ENCODE measurements at places on chromosomes 1 and 21.
A peak's percentile ranks its signal among the peaks of the same experiment; 100 is the strongest.

DNA sequence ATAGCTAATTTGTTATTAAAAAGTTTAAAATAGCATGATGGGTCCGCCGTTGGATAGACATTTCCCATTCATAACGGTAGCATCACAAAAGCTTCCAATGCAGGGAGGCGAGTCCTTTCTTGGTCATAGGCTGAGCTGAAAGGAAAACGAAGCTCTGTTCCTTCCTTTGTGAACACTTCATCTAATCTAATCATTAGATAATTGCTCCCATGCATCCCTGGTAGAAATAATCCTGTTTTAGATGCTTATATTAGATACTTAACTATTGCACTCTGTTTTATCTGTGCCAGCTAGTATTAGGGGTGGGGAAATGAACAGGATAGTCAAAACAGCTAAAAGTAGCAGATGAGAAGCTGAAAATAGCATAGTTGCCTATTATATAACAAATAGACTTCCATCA is 215.0 kb downstream of the SLC35F3 start:
- no peak for DNase-seq

DNA sequence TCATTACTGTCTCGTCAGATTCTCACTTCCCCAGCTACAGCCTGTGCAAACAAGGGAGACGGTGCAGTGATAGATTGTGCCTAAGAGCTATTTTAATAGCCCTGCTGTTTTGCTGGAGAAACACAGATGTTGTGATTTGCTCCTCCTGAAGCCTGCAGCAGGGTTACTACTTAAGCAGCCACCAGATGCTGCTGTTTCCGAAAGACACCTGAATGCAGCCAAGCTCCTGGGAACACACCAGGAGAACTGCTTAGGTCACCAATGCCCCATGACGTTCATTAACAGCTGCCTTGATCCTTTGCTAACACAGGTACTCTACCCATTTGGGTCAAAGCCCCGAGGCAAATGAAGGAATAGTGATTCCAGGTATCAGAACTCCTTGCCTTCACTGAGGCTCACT is 411.8 kb upstream of the DAB1 start:
- DNase-seq, result no peak

DNA sequence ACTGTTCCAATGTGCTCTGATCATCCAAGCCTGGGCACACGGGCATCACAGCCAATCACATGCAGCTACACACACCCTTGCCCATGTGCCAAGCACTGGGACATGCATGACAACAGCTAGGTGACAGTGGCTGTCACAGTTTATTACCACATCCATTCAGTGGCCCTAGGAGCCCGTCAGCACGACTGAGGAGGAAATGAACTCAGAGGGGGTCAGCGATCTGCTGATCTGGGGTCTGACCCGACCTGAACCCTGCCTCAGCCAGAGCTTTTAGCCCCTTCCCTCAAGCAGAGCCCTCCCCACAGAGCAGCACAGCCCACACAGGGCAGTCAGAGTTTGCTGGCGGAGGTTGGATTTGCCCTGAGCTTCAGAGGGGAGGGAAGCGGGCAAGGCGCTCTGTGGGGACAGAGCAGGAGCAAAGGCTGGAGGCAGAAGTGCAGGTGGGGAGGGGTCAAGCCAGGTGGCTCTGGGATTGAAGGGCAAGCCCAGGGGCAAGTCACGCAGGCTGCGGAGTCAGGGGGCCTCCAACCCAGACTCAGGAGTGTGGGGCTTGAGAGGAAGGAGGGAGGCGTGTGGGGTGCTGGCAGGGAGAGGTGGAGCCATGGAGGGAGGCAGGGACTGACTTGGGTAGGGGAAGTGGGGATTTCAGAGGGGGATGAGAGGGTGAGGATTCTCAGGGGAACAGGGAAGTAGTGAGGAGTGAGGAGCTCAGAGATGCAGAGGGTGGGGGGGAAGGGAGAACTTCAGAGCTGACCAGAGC is 10.4 kb downstream of the SH3BGRL3 start:
- no peak for DNase-seq

DNA sequence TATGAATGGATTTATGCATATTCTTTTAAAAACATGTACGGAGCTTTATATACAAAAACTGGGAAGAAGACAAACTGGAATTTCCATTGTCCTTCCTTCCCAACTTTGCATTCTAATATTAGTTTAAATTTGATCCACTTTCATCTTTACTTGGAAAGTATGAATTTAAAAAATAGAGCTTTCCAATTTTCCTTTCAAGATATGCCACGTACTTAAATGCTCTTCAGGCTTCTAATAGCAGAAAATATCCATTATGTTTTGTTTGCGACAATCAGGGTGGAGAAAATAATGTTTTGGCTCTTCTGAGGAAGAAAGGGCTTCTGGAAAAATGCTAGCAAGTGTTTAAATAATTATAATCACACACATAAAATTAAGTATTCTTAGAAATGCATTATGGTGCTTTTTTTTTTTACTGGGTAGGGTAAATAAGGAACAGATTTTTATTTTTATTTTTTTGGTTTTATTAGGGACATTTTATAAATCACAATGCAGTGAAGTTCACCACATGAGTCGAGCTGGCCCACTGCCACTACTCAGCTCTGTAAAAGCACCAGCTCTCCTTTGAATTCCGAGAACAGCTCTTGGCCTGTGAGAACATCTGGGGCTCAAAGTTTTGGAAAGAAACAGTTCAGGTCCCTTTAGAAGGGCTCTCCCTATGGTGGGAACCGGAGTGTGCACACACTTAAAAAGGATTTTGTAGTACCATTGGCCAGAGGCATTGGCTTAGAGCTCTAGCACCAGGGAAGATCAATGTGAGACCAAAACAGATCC is 287.4 kb upstream of the LYPLAL1 start:
- peak; percentile 20 for DNase-seq

GRCh38 chr1:214002060-214002459 is 14.3 kb downstream of the PROX1 start:
- no peak for DNase-seq

- DNase-seq, result no peak
These were observed 7.2 kb upstream of the MRPL39 start for GRCh38 chr21:25614441-25614840.

DNA sequence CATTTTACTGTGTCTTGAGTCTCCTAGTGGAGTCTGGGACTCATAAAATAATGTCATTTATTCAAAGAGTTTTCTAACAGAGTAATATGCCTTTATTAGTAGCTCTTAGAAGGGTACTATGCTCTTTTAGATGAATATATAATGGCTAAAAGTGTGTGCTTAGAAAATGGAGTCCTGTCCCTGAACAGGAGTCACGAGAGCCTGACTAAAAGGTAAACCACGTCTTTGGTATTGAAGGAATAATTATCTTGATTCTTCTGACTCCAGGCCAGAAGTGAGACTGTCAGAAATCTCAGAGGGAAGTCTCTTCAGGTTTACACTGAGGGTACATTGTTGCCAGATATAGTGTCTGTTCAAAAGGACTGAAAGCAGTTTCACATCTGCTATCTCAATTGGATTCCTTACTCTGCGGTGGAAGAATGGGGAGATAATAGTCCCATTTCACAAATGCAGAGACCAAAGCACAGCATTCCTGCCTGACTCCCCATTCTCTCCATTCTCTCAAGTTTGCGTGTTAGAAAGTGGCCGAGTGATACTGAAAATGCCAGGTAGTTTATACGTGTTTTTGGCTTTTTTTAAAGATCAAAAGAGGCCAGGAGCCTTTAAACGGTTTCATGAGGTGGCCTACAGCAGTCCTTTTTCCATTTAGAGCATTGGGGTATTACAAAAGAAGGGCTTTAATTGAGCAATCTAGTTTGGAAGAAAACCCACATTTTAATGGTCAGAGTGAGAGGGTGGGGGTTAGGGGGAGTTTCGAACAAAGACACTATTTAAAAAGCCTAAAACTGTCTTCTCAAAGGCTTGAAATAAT is 176.6 kb downstream of the VPS13D start:
- peak; percentile 24 for DNase-seq

GRCh38 chr1:225462714-225463574 is 35.1 kb upstream of the LBR start:
- peak; percentile 60 for DNase-seq

DNA sequence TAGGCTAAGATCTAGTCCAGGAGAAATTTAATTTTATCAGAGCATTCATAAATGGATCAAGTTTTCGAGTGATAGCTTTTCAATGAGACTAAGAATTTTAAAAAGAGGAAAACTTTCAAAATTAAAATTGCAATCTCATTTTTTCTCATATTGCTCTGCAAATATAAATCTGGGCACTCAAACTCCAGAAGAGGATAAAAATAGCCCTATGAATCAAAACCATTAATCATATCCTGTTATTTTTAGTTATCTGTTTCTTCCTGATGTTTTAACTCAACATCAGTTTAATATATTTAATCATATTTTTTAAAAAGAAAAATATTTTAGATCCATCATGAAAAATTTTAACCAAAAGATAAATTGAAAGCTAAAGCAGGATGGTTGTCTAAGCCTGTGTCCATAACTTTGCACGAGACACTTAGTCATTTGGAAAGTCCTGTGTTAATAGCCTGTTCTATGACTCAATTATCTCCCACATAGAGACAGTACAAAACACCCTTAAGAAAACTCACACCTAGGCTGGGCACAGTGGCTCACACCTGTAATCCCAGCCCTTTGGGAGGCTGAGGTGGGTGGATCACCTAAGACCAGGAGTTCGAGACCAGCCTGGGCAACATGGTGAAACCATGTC is 17.1 kb upstream of the PRRC2C start:
- no peak for DNase-seq

DNA sequence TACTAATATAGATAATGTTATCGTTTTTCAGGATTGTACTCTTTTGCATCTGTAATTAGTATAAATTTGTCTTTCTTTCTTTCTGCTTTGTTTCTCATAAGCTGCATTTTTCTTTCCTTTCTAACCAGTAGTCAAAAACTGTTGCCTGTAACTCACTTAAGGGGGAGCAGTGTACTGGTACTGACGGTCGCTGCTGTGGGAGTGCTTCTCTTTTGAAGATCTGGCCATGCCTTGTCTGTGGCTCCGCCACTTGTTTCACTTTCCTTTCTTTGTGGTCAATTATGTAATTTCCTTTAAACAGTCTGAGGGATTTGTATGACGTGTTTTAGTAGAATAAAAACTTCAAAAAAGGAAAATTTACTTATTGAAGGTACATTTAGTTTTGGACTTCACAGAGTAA is 37.0 kb downstream of the MIA3 start:
- DNase-seq, result no peak

Data from uterus (tissue), 4 donors.